Hindlimb muscle (tissue), 1 donor: ENCODE measurements at places on chromosomes 16 and 17.

GRCh38 chr17:32528825-32529224 is 42.0 kb downstream of the CDK5R1 start:
- DNase-seq = no peak

GRCh38 chr17:61073799-61074513 is 325.7 kb upstream of the TBX2 start:
- DNase-seq = no peak

DNA sequence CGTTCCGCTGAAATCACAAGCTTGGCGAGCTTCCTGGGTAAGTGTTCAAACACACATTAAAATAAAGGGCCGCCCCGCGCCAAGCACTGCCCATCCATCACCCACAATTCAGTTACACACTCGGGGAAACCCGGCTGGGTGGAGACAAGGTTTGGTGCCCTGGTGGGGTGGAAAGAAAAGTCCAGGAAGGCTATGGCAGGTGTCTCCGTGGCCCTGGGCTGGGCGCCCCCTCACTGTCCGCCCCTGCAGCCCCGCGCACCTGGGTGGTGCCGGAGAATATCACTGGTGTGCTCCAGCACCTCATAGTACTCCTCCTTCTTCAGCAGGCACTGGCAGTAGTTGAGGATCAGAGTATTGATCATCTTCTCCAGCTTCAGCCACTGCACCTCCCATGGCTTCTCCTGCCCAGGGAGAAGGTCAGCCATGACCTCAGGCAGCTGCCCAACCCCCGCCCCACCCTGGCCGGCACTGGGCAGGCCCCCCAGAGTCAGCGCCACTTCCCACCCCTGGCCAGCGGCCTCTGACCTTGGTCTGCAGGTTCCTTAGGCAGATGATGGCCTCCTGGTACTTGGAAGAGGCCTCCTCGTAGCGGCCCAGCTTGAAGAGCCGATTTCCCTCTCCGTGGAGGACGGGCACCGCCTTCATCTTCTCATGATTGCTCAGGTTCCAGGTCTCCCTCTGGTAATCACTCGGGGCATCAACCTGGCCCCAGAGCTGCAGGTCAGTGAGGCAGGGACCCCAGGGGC is 8.4 kb downstream of the AIPL1 start:
- DNase-seq = no peak

DNA sequence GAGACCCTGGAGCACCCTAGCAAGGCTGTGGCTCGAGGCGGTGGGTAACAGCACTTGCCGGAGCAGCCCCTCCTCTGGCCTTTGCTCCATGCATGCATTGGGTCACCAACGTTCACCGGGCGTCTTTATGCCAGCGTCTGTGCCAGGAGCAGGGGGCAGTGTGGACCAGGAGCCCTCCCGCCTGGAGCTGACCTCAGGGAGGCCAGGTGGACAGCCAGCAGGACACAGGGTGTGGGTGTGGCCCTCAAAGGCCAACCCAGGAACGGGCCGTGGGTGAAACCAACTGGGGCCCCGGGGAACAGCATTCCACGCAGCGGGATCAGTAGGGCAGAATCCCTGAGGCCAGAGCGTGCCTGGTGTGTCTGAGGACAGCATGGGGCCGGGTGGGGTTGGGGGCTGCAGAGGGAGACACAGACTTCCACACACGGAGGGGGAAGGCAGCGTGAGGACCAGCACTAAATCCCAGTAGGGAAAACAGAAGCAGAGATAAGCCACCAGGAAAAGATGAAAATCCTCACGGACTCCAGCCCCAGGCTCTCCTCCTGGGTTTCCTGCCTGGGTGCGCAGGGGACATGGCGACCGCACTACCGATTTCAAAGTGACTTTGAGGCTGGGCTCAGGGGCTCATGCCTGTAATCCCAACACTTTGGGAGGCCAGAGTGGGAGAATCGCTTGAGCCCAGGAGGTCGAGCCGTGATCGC is 2.9 kb upstream of the CD7 start:
- DNase-seq = no peak

DNA sequence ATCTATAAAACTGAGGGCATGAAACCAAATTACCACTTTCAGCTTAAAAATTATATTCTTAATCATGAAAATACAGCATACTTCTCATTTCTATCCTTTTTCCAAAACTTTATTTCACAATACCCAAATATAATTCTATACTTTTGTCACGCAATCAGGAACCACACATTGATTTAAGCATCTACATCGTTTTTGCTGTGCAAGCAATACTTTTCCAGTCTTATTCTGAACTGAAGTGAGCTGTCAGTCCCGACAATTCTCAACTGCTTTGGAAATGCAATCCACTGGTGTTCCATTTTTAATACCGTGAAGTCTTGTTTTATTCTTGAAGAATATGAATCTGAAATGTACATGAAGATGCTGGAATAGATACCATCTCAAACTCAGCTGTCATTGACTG is 60.1 kb upstream of the NOL11 start:
- DNase-seq = no peak

DNA sequence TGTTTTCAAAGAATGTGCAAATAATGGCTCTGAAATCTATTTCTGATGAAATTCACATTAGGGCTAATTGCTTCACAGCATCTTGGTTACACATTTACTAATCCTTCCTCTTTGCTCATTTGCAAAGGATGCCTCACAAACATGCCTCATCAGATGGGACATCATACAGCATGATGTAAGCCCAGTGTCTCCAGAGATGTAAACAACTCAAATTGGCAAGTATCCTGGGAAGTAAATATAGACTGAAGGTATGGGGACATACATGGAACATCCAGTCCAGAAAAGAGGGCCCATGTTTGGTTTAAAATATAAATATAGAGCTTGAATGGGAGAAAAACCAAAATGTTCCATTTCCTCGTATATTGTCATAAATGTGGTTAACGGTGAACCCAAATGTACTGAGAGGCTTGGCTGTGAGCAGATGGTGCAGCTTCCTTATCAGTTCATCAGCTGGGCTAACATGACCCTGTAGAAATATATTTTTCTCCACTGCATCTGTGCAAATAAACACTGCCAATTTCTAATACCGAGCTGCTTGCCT is 142.9 kb upstream of the NUDT7 start:
- DNase-seq = no peak

DNA sequence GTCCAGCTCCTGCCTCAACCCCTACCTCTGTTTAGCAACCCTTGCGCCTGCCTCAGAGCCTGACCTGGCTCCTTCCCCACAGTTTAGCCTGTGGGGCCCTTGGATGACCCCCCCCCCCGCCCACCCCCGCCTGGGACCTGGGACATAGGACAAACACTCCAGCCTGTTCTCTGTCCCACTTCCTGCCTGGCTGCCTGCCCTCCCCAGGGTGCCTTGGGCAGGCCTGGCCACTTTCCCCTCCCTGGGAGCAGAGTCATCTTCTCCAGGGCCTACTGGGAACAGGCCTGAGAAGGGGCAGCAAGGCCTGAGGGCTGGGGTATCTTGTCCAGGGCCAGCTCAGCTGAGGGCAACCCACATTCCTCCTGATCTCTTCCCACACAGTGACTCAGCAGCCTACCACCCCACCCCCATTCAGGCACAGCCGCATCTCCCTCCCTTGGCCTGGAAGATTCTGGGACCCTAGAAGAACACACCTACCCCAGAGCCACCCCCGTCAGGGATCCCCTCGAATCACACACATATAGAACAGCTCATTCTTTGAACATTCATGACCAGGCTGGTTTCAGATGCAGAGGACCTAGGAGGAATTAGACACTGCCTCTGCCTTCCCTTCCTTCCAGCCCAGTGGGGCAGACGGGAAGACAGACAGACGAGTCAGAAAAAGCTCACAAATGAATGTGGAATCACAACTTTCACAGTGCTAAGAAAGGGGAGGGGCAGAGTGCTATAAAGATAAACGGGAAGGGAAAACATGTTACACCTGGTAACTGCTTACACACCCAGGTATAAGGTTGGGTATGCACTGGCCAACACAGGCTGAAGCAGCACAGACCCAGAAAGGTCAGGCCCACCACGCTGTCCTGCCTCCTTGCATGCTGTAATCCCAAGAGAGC is 6.0 kb downstream of the FHOD1 start:
- DNase-seq = no peak
